ENCODE measurements at places on chromosomes 6 and 20. TPM values are rescaled to one million over a fixed set of nuclear protein-coding genes. Genes with fewer than 3 reads are reported as not detected.

PI3 gene
- polyA plus RNA-seq, result 0.47 TPM

DNA sequence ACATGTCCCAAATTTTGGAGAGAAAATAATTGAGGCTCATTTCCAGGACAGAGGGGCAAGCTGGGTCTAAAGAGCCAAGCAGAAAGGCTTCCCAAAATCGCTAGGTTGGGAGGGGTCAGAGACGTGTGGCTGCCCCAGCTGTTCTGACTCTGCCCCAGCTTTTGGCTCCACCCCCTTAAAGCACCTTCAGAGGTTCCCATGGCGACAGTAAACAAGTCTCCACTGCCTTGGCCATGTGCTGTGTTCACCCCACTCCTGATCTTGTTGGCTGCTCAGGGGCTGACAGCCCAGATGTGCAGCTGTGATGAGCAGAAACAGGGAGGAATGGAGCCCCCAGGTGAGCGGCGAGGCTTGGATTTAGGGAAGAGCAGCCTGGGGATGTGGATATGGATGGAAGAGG lies 72.8 kb upstream of the SPTLC3 start:
- no peaks in the 10 kb centered on the region for H3K4me1 ChIP-seq
- no peaks in the 10 kb centered on the region for H3K36me3 ChIP-seq
- H3K27ac ChIP-seq, result no peak overlapping the region
- H3K4me3 ChIP-seq, result no peak overlapping the region

- no peaks in the 10 kb centered on the region for H3K4me1 ChIP-seq
- H3K36me3 ChIP-seq, result no peaks in the 10 kb centered on the region
- no peak overlapping the region for H3K27ac ChIP-seq
- no peaks in the 10 kb centered on the region for H3K27me3 ChIP-seq
- H3K4me3 ChIP-seq, result no peak overlapping the region
- no peak for DNase-seq
Observed at GRCh38 chr6:79159846-79160245, 74.6 kb downstream of the HMGN3 start.

NRN1 gene
- 10.5 TPM for polyA plus RNA-seq

TINAG gene
- polyA plus RNA-seq, result 0.19 TPM
